NCI-H1092 (cell line): ENCODE measurements at places on chromosomes 5 and 9.
A peak's percentile ranks its signal among the peaks of the same experiment; 100 is the strongest.

- DNase-seq = no peak
Observed at GRCh38 chr9:101307524-101308213, 77.1 kb downstream of the BAAT start.

- DNase-seq = no peak
Observed at GRCh38 chr9:121609822-121610637, 41.4 kb upstream of the DAB2IP start.

- no peak for DNase-seq
Observed at GRCh38 chr5:82107267-82107666, 135.4 kb downstream of the ATG10 start.

GRCh38 chr9:34744295-34745221, 34.6 kb upstream of the CCL21 start:
- no peak for DNase-seq

DNA sequence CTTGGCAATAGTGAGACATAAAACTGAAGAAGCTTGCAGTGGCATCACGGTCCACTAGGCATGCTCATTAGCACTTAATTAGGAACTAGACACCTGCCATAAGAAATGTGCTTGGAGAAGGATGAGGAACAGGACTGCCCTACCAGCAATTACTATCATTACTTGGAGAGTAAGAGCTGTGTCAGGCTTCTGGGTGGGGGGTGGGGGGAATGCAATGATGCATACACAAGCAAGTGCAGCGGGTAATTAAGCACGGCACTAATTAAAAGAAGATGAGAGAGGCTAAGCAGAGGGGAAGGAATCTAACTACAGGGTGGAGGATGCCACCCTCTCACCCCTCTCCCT, 53.1 kb downstream of the TLE1 start:
- DNase-seq = no peak

- DNase-seq = no peak
Observed at GRCh38 chr5:152084476-152084875, 159.8 kb upstream of the GLRA1 start.

GRCh38 chr9:124014211-124014955, 2.8 kb downstream of the LHX2 start:
- DNase-seq = no peak

DNA sequence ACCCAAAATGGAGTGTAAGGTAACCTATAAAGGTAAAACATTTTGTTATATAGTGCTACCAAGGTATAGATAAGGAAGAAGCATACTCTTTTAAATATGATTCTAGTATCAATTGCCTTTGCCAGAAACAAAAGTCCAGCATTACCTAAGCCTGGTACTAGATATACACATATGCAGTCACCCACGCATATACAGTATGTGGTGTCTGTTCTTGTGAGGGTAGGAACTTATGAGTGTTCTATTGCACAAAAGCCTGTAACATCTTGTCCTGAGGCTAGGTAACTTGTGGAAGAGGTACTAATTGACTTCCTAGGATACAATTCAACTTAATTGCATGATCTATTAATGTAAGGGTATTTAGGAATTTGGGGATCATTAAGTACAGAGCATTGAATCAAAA, 31.3 kb upstream of the IFNE start:
- DNase-seq = no peak

DNA sequence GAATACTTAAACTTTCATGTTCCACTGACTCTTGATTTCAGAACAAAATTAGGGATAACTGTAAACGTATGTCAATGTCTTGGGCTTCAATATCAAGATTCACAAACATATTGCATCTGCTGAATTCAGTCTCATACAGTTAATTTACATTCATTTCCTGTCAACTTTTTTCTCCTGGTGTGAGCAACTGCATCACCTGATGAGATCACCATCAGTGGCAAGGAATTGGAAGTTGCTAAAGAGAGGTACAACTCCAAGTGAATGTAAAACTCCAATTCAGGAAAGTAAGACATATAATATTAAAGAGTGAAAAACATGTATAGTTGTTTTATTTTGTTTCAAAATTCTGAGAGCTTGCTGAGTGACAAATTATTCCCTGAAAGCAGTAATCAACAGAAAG, 1336.2 kb upstream of the C9orf72 start:
- DNase-seq = no peak

DNA sequence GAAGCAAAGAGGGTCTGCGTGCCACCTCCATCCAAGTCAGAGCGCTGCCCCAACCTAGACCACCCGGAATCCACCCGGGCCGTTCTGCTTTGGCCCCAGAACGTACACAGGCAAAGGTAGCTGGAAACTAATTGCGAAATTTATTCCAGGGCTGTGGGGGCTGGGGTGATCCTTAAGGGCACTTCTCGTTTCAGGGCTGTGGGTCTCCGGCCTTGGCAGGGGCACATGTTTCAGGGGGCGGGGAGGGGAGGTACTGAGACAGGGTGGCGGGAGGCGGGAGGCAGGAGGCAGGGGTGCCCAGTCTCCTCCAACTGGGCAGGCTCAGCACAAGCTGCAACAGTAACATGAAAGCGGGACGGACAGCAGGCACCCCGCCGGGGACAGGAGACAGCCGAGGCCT, 26.1 kb downstream of the NR5A1 start:
- no peak for DNase-seq

DNA sequence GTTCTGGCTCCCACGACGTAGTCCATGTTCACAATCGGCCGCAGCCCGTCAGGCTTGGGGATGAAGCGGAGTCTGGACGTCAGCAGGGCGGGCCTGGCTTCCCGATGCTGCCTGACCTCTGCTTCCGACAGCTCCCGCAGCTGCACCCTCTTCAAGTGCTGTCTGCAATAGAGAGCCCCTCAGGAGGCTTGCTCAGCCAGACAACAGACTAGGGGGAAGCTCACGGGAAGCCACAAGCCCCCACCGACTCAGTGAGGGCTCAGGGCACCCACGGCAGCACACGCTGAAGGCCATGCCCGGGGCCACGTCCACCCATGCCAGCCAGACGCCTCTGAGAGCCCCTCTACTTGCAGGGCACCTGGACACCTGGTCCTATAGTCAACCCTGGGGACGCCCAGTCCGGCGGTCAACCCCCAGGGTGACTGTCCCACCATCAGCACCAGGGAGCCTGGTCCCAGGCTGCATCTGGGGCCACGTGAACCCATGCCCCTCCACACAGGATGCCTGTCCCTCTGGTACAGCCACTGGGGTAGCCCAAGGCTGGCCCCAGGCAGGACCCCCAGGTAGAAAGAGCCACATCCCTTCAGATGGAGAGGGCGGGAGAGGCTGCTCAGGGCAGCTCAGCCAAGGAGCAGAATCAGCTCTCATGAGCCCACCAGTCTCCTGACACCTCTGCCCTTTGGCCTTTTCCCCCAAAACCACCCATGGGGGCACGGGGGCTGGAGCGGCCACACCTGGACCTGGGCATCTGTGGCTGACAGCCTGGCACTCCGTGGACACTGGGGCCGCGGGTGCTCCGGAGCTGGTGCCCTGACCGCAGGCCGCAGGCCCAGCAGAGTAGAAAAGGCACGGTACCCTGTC, 14.5 kb downstream of the TERT start:
- DNase-seq = no peak

- DNase-seq = no peak
Observed at GRCh38 chr5:143562935-143563334, 159.4 kb upstream of the NR3C1 start.

GRCh38 chr9:78150312-78150982, 85.4 kb upstream of the CEP78 start:
- no peak for DNase-seq

DNA sequence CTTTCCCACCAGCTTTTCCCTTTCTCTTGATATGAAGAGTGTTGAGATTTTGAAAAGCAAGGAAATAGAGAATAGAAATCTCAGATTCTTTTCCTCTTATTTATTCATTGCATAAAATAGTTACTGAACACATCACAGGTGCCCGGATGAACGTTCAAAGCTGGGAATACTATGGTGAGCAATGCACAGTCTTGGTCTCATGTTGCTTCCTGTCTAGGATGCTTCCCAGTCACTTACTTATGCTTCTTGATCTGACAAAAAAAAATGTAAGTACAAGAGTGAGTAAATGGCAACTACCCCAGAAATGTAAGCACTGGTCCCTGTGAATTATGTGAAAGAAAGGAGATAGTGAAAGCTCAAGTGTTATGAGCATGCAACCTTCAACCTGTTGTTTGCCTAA, 153.5 kb upstream of the S1PR3 start:
- DNase-seq = no peak

GRCh38 chr5:180670586-180671359, 21.4 kb upstream of the FLT4 start:
- peak; percentile 37 for DNase-seq

DNA sequence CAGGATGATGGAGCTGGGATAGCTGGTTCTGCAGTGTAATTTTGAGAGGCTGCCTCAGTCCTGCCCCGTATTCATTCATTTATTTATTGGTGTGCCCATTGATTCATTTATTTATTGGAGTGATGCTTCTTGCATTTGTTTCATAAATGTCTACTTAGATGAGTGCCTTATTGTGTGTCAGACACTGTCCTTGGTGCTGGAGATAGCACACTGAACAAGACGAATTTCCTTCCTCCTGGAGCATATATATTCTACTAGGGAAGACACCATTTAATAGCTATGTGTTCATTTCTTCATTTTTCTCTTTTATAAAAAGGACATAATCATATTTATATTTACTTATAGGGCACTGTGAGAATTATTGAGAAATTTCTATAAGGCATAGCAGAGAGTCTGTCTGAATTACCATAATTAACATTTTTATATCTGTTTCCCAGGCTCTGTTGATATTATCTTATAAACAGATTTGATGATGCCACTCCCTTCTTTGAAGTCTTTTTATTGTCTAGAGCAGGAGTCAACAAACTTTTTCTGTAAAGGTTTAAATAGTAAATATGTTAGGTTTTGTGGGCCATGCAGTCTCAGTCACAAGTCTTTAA, 433.9 kb upstream of the ZNF608 start:
- DNase-seq = no peak

GRCh38 chr5:135019314-135019713, 14.7 kb downstream of the PITX1 start:
- DNase-seq = no peak

DNA sequence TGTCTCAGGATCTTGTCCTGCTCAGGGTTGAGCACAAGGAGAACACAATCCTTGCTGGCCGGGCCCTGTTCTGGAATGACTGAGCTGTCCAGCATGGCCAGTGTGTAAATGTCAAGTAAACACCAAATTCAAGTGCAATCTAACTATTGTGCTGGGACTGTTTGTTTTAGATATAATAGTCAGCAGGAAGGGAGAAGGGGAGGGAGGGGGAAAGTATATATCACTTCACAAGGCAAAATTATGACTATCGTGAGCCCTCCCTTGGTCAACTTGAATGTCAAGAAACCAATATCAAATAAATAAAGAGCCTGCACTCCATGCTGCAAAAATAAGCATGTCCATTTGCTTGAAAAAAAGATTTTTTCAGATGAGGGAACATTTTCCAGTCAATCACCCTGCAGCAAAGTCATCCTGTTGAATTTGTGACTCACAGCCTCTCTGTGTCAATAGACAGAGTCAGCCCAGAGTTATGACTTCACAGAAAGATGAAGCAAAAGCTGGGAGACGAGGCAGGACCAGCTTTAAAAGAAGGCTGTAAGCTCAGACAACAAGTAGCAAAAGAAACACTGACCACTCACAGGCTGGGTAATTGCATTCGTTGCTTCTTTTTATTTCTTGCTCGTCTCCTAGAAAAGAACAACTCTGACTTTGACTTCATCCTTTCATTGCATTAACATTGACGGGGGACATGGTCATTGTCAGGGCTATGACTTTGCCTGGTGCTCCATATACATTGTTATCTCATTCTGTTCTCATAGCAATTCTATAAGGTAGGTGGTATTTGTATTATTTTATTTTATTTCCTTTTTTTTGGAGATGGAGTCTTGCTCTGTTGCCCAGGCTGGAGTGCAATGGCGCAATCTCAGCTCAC, 15.3 kb upstream of the KLF4 start:
- DNase-seq = no peak

DNA sequence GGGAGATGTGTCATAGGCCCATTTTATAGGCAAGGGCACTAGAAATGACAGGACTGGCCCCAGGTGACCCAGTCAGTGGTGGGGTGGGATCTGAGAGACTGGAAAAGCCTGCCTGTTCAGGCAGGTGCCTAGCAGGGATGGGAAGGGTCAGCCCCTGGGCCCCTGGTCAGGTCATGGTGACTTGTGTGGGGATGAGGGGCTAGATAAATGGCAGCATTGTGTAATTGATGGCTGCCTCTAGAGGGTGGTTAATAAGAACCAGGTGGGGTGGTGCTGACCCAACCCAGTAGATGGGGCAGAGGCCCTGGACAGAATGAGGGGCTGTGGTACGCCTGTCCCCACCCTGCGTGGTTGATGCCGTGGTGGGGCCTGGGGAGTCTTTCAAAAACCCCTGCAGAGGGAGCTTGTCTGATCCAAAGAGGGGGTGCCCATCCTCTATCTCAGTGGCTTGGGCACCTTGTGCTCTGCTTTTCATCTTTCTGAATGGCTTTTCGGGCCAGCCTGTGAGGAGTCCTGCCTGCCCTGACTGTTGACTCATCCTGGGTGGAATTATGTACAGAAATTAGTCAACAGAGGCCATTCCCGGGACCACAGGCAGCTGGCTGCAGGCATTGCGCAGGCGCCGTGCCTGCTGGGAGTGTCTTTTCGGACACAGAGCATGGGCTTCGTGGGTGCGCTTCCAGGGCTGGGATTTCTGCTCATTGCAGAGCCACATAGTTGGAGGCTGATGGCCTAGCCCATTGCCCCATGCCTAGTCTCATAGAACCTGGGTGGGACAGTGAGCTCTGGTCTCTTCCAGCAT, 93.6 kb upstream of the PITX1 start:
- DNase-seq = no peak

DNA sequence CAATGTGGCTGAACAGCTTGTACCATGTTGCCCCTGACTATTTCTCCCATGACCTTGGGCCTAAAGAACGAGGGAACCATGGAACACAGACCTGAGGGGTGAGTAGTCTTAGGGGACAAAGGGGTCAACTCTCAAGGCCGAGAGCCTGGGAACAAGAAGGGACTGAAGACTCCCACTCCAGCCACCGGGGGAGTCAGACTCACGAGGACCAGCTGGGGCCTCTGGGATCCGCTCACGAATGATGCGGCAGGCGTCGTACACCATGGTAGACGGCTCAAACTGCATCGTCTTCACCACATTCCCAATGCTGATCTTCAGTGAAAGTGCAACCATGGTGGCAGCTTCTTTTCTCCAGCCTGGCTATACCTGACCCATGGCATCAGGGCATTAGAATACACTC, 6.6 kb downstream of the TLN1 start:
- no peak for DNase-seq

DNA sequence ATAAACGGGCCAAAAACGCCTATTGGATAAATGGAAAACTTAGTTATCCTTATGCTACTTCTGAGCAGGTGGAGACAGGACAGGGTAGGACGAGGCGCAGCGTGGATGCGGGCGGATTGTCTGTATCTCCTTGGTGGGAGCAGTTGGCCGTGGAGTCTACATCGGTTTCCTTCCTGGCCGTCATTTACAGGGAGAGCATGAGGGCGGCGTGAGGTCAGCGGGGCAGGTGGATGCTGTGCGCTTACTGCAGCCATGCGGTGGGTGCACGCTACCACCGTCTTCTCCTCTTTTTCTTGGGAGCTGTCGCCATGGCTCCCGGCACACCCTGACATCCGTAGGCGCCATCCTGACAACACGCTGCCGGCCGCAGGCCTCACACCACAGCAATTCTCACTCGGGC, 121.3 kb downstream of the ADAMTS2 start:
- no peak for DNase-seq

- no peak for DNase-seq
Observed at GRCh38 chr5:146089287-146089686, 16.1 kb downstream of the PLAC8L1 start.

- DNase-seq = peak; percentile 39
Observed at GRCh38 chr5:116361171-116361967, 213.3 kb downstream of the SEMA6A start.

- DNase-seq = no peak
Observed at GRCh38 chr9:127518091-127518856, 67.0 kb downstream of the LRSAM1 start.

GRCh38 chr9:112647596-112647995, 70.3 kb downstream of the INIP start:
- DNase-seq = no peak
